Thymus (tissue), 14 donors: ENCODE measurements at places on chromosomes 5 and 9.

DNA sequence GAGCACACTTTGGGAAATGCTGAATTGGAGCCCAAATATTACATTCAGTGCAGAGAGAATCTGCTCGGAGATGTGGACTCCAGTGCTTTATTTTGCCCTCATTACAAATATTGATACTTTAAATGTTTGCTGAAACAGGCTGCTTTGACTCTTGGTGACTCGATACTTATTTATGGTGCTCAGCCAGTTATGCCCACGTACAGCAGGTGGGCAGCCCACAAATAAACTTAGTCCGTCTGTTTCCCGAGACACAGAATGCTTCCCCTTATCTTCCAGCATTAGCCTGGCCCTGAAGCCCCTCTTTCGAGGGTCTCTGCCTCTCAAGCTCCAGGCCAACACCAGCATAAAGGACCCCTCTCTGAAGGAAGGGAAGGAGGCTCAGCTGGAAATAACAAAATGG lies 158.7 kb downstream of the SMARCA2 start:
- DNase-seq = no peak

- no peak for DNase-seq
Observed at GRCh38 chr5:136732751-136733150, 367.4 kb upstream of the TRPC7 start.

GRCh38 chr9:23772385-23772783 lies 53.7 kb downstream of the ELAVL2 start:
- no peak for DNase-seq

GRCh38 chr5:8576178-8576577 lies 707.2 kb downstream of the MTRR start:
- DNase-seq = no peak

DNA sequence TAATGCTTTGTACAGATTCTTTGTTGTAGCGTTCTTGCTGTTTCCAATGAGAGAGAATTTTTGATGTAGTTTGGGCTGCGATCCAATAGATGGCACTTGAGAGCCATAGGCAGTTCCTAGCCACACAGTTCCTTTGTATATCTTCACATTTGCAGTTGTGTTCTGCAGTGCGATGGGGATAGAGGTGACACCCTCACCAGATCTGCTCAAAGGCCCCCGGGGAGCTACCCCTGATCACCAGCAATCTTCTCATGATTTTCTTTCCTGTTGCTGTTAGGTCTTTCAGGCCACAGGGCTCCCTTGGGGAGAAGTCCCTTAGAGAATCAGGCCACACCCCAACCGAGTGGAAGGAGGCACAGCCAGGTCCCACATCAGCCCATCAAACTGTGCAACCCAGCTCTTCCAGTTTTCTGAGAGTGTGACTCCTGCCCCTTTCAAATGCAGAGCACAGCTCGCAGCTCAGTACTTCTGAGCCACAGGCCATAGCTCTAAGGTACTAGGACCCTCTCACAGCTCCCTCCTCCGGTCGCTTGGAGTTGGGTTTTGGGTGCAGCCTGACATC lies 353.7 kb downstream of the SLCO4C1 start:
- DNase-seq = no peak

DNA sequence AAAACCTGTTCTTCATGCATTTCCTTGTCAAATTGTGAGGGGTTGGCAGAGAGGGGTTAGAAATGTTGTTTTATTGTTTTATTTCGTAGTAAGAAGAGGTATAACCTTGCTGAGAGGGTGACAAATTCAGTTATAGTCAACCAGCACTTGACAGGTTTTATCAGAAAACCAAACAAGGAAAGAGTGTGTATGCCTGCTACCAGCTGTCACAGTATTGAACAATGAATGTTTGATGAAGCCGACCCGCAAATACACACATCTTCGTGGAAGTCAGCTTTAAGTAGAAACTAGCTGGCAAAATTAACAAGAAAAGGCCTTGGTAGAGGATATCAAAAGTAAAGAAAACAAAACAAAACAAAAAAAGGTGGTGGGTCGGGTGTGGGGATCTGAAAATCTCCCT lies 214.6 kb upstream of the TLE4 start:
- DNase-seq = no peak

- no peak for DNase-seq
Observed at GRCh38 chr5:518721-519120, 5.5 kb downstream of the SLC9A3 start.

DNA sequence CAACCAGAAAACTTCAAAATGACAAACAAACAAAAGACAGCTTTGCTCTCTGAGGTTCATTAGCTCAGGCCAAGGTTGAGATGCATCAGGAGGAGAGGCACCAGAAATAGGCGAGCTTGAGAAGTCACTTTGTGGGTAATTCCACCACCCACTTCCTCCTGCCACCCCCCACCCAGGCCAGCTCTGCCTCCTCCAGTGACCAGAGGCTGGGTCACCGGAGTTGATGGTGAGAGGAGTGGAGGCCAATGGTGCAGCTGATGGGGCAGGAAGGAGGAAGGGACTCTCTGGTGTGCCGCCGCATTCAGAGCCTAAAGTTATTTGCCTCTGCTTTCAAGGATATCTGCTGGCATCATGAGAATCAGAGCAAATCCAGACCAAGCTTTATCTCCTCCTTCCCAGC lies 73.8 kb upstream of the ASTN2 start:
- DNase-seq = no peak

GRCh38 chr9:97982683-97983588 lies at the start of gene ANP32B:
Gene ANP32B, plus strand, starts transcription at chr9:97983341. Its CDS starts 215 bp downstream, at chr9:97983556.
- DNase-seq = peak; percentile 92
